ENCODE measurements at places on chromosomes 5 and 9.
A peak's percentile ranks its signal among the peaks of the same experiment; 100 is the strongest.

GRCh38 chr5:163760498-163760897, 255.1 kb downstream of the MAT2B start:
- no peak for DNase-seq

- no peak for DNase-seq
These were observed 139.8 kb downstream of the MPDZ start for GRCh38 chr9:13139641-13140171.

DNA sequence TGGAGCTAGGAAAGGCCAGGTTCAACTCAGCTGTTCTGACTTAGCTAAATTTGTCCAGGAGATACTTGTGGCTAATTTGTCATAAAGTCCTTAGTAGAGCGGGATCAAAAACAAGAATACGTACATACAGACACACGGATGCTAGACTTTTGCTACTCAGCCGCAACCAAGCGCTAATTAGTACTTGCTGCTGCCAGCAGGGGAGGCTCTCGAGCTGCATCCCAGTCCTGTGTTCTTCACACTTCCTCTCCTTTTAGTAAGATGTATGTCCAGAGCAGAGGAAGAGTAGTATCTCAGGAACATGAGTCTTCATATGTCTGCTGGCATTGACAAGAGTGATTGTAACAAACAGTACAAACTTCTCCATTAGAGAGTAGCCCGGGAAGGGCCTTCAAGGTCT, 58.3 kb downstream of the CYFIP2 start:
- DNase-seq: no peak

- no peak for DNase-seq
These were observed 162.2 kb downstream of the SREK1 start for GRCh38 chr5:66306105-66306843.

- DNase-seq: no peak
These were observed 273.4 kb downstream of the DENND1A start for GRCh38 chr9:123656565-123656964.

- no peak for DNase-seq
These were observed 208.6 kb downstream of the GRIA1 start for GRCh38 chr5:153699035-153699434.

DNA sequence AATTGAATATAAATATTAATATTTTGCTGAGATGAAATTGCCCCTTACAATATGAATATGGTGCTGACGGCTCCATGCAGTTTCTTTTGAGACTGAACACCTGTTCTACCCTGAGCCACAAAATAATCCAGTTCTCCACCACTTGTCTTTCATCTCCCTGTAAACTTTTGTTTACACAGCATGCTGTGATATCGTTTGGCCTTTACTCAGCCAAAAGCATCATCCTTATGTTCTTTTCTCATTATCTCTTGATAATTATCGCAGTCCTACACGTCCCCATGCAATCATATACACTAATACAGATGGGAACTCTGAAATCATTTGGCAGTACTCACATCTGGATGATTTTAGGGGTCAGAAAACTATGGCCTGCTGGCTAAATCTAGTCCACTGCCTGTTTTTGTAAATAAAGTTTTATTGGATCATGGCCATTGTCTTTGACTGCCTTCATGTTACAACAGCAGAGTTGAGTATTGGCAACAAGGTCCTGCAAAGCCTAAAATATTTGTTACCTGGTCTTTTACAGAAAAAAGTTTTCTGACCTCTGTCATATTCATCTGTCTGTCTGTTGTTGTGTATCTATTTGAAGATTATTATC, 53.3 kb downstream of the AOPEP start:
- no peak for DNase-seq

- no peak for DNase-seq
These were observed 38.1 kb downstream of the BASP1 start for GRCh38 chr5:17255471-17256021.

DNA sequence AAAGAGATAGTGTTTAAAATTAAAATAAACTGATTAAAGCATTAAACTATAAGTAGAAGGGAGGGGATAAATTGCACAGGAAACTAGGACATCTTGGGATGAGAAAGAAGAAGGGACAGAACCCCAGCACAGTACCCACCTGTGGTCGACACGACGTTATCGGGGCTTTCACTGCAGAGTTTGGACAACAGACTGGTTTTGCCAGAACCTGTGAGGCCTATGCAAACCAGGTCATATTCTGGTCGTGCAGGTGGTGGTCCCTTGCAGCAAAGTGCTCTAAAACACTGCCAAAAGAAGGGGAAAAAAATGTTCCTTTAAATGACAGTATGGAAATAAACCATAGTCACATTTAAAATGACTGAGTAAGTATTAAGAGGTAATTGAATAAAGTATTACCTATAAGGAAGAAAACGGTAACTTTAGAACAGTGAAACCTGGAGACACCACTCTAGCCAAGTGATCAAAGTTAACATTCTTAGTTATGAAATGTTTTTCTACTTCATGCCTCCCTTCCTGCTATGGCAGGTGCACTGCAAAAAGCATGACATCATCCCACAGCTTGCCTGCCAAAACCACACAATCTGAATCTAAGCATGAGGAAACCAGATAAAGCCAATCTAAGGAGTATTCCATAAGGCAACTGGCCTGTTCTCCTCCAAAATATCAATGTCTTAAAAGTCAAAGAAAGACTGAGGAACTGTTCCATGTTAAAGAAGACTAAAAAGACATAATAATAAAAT, 138.6 kb downstream of the ARL15 start:
- no peak for DNase-seq

- DNase-seq: no peak
These were observed 1.8 kb downstream of the EGR1 start for GRCh38 chr5:138466900-138467710.

- no peak for DNase-seq
These were observed 398.6 kb downstream of the PSAT1 start for GRCh38 chr9:78695519-78695918.

GRCh38 chr9:111691672-111692329, 30.4 kb downstream of the GNG10 start:
- DNase-seq: no peak

GRCh38 chr5:157362502-157362901, 96.6 kb downstream of the CYFIP2 start:
- no peak for DNase-seq

GRCh38 chr9:99730062-99730461, 91.6 kb upstream of the NR4A3 start:
- no peak for DNase-seq

DNA sequence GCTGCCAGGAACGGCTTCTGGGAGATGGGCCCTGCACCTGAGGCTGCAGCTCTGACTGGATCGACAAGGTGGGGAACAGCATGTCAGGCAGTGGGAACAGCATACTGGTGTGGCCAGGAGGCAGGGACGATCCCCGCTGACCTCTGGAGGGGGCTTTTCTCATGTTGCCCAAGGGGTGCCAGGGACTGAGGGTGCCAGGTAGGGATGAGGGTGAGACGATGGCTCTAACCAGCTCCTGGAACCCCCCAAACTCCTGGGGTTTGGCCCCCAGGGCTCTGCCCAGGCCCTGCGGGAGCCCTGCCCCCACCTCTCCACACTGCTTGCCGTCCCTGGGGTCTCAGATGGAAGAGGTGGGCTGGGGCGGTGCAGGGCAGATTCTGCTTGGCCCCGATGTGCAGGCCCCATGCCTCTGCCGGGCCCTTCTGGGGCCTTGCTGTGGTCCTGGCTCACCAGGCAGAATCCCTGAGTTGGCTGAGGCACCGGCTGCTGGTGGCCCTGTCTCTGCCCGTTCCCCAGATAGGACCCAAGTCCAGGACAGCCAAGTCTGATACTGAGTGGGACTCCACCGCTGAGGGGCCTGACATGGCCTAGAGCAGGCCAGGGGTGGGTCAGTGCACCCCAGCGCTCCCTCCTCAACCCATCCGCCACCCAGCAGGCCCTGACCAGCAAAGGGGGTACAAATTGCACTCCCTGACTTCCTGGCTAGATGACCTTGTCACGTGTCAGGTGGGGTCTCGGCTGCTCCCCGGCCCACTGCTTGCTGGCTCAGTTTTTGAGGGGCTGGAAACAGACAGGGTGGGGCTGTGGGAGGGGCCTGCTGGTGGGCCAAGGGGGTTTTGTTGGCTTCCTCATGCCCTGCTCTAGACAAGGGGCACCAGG, 28.4 kb upstream of the RNF130 start:
- DNase-seq: no peak

DNA sequence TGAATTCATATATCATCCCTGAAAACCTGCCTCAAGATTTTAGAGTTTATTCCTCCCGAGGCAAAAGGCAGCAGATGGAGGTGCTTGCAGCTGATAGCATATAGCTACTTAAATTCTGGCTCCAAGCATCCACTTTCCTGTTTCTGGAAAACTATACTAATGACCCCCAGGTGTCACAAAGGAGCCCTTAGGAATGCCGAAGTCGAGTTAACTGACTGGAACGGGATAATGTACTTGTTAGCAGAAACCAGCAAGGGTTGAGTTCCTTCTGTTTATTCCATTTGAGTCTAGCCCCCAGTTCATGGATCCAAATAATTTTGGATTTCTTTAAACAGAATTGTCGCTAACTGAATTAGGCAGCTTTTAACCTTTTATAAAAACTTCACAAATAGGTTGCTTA, 44.5 kb downstream of the PTTG1 start:
- DNase-seq: no peak

- DNase-seq: no peak
These were observed 180.1 kb downstream of the MACROH2A1 start for GRCh38 chr5:135218790-135219568.

- DNase-seq: no peak
These were observed 75.3 kb upstream of the GGTA1 start for GRCh38 chr9:121574774-121575519.

GRCh38 chr5:109908366-109908765, 218.6 kb downstream of the MAN2A1 start:
- DNase-seq: no peak

GRCh38 chr5:157471709-157472108, 11.7 kb downstream of the NIPAL4 start:
- DNase-seq: no peak

- DNase-seq: no peak
These were observed 93.9 kb upstream of the LMX1B start for GRCh38 chr9:126519660-126520420.

DNA sequence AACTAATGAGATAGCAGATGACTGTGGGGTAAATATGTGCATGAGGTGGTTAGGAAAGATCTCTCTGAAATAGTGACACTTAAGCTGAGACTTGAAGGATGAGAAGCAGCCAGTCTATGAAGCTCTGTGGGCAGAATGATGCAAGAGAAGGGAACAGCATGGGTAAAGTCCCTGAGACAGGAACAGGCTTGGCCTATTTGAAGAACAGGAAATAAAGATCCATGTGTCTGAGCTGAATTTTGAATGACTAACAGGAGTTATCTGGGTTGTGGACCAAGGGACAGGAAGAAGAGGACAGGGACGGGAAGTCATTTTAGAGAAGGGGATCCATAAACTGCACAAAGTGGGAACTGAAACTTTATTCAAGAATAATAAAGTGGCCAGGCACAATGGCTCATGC, 25.6 kb upstream of the HMGCS1 start:
- no peak for DNase-seq

DNA sequence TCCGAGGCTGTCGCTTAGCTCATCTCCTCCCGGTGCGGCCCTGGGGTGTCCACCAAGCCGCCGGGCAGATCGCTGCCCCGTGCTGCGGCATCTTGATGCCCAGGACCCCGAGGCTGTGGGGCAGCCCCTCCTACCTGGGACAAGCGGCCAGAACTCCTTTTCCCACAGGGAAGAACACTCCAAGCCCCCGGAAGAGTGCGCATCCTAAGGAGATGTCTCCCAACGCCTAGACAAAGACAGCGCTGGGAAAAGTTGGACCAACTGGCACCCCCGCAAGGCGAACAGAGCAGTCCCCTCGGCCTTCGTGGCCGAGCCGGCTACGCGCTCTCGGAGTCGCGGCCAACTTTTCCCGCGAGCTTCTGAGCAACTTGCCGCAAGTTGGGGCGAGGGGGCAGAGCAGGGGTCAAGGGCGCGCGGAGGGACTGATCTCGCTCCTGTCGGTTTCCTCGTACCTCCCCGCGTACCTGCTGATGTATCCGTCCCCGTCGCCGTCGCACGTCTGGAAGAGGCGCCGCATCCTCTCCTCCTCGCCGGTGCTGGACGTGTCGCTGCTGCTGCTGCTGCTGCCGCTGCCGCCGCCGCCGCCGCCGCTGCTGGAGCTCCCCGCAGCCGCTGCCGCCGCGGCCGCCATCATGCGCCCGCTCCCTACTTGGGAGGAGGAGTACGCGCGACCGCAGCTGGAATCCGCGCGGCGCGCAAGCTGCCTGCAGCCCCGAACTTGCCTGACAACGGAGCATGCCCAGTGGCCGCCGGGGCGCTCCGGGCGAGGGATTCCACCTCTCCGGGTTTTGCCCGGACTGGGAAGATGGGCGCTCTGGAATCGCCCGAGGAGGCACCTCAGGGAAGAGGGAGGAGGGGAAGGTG, at the start of gene MCC:
TSS of gene MCC (minus strand) at position 673 of the 864 bp plus-strand sequence.
- peak; percentile 6 for DNase-seq

- no peak for DNase-seq
These were observed 18.6 kb downstream of the PTCD2 start for GRCh38 chr5:72338689-72339209.

GRCh38 chr9:132809677-132810271, 68.3 kb downstream of the AK8 start:
- no peak for DNase-seq

- no peak for DNase-seq
These were observed 22.3 kb upstream of the SNAPC3 start for GRCh38 chr9:15400281-15400941.

DNA sequence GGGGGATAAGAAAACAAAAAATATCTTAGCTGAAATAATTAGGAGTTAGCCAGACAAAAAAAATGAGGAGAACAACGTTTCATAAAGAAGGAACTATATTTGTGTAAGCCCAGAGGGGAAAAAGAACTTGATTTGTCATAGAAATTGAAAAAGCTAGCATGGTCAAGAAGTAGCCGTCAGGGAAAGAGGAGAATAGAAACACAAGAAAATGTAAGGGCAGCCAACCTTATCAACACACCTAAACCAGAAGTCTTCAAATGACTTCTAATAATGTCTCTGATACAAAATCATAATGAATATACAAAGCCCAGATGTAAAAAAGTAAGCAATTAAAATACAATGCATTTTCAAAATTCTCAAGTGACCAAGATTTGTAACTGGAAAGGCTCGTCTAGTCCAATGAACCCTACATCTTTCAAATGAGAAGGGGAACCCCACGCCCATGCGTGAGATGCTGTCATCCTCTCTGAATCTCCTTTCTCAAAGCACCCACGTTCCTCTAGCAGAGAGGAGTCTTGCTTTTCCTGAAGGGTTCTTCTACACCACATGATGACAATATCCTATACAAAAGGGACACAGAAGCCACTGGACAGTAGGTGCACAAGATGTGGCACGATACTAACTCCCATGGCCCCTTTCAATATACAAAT, 103.7 kb downstream of the ARL15 start:
- DNase-seq: no peak

GRCh38 chr5:149441986-149442385, 62.9 kb upstream of the IL17B start:
- DNase-seq: no peak

- DNase-seq: no peak
These were observed 48.1 kb downstream of the VAV2 start for GRCh38 chr9:133943781-133944745.
